Activated CD4-positive, alpha-beta memory T cell treated with anti-CD3 and anti-CD28 coated beads, Interleukin-2, amount 10 ng/mL, durations not matched to agents 7 days and 5 days (primary cell): ENCODE measurements at places on chromosomes 7 and 10. TPM values are rescaled to one million over a fixed set of nuclear protein-coding genes. Genes with fewer than 3 reads are reported as not detected.

Gene TMEM139
- 0.48 TPM for total RNA-seq

Gene MKI67
- 253 TPM for total RNA-seq

GRCh38 chr10:124647421-124648130 is 96.6 kb downstream of the FAM53B start:
- peak; percentile 88 for DNase-seq

DNA sequence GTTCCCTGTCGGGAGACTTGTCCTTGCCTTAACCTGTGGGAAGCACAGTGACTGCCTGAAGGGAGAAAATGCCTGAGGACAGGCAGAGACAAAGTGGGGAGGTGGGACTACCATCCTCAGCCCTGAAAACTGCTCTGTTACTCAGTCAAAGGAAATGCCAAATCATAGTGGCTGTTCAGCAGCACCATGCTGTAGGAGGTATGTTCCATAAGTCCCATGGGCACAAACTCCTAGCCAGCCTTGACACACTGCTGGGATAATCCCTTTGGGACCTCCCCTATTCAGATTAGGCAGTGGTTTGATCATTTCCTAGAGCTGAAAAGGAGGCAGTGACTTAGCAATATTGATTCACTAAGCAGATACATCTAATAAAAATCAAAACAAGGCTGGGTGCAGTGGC is 80.1 kb downstream of the MCU start:
- DNase-seq: no peak

DNA sequence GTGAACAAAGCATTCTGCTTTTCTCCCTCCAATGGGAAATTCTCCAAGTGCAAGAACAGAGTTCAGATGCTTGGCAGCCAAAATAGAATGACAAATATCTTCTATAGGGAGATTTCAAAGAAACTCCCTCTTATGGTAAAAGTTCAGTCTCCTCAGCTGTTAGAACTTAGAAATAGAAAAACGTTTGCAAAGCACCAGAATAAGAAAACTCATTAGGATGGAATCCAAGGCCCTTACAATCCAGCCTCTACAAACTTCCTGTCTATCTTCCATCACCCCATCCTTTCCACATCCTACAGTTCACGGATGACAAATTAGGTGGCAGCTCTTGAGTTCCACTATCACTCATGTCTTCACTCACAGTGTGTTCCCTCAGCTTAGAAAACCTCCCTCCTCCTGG is 25.7 kb downstream of the FAM13C start:
- DNase-seq: no peak

GRCh38 chr10:14502431-14502830 is 171.7 kb upstream of the FRMD4A start:
- no peak for DNase-seq
